ENCODE measurements at places on chromosomes 2 and 18.

DNA sequence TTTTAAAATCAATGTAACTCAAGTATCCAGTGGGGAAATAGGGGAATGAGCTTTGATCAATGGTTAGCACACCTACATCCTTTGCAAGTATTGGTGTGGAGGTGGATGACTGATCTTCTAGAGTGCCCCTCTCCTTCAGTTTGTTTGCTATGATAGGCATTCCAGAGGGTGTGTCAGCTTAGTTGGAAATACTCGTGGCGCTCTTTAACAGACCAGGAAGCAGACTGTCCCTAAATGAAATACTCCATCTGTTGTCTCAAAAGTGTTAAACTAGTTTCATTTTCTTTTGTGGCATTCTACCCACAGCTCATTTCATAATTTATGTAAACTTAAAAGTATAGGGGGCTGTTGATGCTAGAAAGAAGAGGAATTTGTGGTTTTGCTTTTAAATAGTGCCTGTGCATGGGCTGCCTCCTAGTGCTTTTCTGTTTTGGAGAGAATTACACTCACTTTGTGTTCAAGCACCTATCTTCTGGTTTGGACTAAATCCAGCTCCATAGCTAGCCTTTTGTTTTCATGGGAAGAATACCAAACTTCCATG lies 66.2 kb downstream of the STAT1 start:
- DNase-seq, result peak; percentile 77

DNA sequence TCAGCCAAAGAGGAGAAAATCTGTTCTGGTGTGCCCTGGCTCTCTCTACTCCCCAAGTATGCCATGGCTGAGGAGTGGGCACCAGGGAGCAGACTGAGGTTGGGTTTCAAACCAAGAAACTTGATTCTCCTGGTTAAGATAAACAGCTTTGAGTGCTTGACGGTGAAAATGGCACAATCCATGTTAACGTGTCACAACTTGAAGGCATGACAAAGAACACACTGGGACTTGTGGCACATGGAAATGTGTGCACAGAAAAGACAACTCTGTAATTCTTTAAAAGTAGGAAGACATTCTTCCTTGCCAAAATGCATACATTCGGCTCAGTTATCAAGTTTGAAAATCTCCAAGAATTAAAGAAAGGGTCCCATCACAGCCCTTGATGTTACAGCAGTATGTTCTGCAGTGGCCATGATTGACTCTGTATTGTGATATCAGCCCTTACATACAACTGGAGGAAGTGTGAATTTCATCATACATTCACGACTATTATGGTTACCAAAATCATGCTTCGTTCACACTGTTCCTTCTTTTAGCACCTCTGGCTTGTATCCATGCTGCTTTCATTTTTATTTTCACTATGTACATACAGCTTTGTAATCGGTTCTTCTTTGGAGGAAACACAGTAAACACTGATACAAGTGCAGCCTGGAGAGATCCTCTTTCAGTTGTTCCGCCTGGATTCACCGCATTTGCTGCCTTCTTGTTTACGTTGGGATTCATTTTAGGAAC lies 15.6 kb upstream of the ACTG2 start:
- DNase-seq, result peak; percentile 9

DNA sequence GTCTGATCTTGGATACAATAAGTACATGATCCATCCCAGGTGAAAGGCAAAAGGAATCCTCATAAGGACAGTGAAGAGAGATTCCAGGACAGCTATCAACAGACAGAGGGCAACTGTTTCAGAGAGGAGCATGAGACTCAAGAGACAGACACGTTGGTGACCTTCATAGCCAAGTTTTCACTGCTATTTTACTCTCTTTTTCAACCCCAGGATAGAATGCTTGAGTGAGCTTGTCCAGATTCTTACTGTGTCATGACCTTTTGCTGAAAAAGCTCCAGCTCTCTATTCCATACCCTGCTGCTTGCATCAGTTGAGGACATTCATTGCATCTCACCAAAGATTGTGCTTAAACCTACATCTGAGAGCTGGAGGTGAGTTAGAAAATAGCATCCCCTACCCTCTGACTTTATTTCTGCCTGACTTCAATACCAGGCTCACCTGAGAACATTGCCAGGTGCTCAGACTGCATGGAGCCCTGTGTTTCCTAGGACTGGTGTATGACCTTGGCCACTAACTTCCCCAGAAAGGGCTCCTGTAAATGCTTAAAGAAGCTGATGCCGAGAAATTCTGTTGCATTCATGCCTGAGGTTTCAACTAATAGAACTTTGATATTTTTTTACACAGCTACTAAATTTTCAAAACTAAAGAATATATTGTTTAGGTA lies 70.4 kb upstream of the TMEM17 start:
- no peak for DNase-seq

GRCh38 chr2:130387071-130387400 lies 31.2 kb downstream of the PTPN18 start:
- no peak for DNase-seq

DNA sequence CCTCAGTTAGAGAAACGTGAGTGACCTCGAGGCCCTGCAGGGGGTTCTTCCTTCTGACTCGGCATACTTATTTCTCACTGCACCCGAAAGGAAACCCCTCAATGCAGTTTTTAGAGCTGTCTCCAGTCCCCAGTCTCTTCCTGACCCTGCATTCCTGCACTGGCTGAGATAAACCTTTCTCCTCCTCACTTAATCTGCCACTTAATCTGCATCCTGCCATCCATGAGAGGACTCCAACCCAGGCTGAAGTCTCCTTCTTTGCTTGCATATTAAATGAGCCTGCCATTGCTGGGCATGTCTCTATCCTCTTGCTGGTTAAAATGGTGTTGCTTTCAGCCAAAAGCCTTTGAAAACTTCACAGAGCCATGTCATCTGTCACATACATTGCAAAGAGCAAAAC lies 125.6 kb upstream of the GATA6 start:
- DNase-seq, result no peak

GRCh38 chr18:9700261-9700796 lies 7.8 kb upstream of the RAB31 start:
- DNase-seq, result peak; percentile 84

GRCh38 chr2:239393941-239394340 lies 6.9 kb downstream of the HDAC4 start:
- no peak for DNase-seq

DNA sequence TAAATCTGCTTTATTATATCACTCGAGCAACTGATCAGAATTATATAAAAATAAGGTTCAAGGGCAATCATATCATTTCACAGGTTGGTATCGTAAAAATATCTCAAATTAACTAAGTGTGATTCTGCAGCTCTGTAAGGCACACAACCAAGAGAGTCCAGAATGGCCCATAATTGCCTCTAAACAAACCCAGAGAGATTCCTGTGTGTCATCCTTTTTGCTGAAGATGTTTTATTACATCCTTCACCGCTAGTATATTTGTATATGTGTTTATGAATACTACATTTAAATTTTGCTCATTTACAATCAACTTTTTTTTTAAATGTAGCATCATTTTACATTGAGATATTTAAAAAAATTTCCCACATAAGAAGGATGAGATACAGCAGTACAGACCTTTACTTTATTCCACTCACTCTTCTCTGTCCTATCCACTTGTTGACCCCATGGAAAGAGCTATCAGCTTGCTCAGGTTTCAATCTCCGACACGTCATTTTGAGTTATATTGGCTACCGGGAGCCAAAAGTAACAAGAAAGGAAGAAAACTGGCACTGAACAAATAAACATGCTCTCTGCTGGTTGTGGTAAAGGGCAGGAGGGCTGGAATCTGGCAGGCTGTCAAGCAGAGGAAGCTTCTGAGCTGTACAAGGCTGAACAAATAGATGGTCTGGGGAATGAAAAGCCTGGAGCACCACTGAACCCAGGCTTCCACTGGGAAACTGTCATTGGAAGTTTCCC lies 23.1 kb downstream of the PLA2R1 start:
- no peak for DNase-seq

- DNase-seq, result no peak
Observed at GRCh38 chr2:241232736-241233575, 44.5 kb downstream of the ANO7 start.

DNA sequence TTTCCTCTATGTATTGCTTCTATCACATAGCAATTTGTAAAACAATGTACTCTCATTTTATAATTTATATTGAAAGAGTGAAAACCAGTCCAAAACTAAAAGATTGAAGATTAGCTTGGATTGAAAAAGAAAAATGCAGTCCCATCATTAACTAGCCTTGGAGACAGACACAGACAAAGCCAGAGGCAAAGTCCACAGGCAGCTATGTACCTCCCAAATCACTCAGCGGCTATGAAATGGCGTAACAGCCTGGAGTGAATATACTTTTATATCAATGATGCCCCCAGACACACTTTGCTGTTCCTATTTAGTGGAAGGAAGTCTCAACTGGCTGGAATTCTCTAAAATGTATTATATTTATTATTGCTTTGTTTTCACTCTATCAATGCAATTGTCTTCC lies 33.6 kb upstream of the DOK6 start:
- DNase-seq, result no peak

DNA sequence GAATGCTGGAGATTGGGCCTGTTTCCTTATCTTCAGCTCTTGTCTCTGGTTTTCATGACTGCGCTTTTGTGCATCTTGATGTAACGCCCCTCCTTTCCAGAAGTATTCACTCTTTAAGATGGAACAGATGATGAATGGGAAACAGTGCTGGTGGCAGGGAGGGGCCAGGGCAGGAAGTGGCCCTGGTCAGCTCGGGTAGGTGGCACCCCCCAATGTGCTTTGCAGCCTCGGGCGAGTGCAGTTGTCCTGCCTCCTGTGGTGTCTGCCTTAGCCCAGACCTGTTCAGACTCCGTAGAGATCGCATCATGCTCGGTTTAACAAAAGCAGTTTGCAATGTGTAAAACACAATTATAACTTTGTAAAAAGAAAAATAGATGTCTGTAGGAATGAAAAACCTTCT lies 17.0 kb upstream of the MGAT4A start:
- no peak for DNase-seq

DNA sequence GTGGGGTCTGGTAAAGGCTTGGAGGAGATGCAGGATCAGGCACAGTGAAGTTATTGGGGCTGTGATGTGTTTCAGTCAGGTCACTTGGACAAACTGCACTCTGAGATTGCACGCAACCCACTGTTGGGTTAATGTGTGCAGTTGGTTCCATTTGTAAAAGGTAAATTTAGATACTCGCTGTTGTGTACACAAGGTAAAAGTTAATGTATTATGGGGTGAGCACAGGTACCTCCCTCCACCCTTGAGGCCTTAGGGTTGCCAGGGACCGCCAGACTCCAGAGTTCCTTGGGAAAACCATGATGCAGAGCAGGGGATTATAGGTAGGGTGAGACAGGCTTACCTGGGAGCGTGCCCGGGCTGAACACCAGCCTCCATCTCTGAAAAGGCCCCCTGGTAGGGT lies 20.1 kb downstream of the IMPA2 start:
- DNase-seq, result no peak

DNA sequence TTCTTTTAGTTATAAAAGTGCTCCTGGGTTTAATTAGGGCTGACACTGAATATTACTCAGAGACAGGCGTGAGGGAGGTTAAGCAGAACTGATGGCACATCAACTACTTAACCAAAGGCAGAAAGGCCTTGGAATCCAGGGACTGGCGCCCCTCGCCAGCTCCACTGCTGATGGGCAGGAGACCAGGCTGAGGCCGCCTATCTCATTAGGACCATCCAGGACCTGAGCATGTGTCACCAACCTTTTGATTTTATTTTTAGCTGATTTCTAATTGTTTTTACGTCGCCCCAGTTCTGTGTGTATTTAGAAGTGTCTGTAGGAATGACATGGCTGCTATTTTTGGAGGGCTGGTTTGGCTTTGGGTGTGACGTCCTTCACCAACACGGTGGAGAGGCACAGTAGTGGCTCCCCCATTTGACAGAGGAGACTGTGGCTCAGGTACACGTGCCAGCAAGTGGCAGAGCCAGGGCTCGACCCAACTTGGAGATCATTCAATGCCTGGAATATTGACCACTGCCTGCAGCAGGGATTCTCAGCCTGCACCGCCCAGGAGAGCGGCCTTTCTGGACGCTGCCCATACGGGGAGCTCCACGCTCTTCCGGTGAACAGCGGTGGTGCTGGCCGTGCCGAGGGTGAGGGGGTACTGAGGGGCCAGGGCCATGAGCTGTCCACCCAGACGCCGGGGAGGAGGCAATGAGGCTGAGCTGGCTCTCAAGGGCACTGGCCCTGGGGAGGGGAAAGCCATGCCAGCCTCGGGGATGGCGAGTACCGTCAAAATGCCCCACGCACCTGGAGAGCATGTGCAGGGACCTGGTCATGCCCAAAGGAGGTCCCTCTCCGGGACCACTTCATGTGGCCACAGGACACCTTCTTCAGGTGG lies 205.7 kb downstream of the ASB1 start:
- DNase-seq, result no peak

DNA sequence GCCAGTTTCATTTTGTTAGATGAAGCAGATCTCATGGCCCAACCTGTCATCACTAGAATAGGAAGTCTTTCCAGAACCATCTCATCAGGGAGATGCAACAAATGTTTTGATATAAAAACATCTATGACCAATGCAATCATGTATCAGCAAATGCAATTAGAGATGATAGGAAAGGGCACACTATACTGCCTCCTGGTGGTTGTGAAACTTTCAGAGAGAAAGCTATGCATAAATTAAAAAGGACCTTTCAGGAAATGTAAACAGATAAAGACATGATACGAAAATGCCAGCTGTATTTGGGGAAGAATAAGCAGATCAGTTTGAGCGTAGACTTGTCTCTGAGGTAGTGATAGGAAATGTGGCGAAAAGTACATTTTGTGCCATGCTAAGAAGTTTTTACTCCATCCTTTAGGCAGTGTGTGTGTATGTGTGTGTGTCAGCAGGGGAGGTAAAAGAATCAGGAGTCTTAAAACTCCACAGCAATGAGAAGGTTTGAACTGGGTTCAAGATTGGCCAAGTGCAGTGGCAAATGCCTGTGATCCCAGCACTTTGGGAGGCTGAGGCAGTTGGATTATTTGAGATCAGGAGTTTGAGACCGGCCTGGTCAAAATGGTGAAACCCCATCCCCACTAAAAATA lies 479.3 kb downstream of the CPS1 start:
- DNase-seq, result peak; percentile 72

DNA sequence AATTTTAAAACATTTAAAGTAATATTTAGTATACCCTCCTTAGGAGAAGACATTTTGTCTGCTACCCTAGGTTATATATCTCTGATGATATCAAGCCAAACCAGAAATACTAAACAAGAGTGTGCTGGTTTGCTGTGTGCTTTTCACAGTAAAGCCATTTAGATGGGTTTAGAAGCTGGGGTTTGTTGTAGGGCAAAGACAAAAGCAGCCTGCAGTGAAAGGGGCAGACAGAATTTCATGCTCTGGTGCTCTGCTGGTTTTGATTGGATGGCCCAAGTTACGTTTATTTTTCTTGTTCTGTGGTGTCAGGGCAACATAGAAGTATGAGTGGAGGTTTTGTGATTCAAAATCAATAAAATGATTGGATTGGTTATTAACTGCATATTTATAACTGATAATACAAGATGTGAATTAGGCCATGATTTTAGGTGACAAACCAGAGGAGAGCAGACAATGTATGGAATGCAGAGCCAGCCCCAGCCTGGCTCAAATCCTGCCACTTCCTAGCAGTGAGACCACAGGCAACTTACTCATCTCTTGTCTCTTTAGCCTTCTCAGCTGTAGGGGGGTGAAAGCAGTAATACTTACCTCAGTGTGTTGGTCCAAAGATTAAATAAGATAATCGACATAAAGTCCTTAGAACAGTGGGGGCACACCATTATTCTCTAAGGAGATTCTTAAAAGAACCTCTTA lies 30.9 kb upstream of the IER3IP1 start:
- no peak for DNase-seq

GRCh38 chr2:7037340-7038333 lies 120.4 kb downstream of the RNF144A start:
- DNase-seq, result peak; percentile 44
